ENCODE measurements at places on chromosomes 5 and 9.

DNA sequence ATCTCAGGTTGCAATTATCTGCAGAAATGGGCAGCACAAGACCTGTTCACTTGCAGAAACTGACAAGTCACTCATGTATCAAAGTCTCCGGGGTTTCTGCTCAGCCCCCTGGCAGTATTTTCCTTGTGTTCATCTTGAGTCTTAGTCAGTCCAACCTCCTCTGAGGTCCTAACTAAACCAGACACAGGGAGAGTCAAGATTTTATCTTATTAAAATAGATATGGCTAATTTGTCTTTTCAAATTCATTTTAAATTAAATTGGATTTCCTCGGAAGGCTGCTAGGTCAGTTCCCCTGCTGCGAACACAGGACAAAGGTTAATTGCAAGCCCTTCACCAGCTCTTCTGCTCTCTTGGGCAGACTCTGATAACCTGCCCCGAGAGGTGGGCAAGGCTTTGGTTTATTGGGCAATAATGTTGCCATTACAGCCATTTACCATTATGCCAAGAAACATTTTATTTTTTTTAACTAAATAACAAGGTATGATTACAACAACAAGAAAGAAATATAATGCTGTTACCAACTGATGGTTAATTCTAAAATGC, 103.5 kb downstream of the MAPKAP1 start:
- no peak for DNase-seq

DNA sequence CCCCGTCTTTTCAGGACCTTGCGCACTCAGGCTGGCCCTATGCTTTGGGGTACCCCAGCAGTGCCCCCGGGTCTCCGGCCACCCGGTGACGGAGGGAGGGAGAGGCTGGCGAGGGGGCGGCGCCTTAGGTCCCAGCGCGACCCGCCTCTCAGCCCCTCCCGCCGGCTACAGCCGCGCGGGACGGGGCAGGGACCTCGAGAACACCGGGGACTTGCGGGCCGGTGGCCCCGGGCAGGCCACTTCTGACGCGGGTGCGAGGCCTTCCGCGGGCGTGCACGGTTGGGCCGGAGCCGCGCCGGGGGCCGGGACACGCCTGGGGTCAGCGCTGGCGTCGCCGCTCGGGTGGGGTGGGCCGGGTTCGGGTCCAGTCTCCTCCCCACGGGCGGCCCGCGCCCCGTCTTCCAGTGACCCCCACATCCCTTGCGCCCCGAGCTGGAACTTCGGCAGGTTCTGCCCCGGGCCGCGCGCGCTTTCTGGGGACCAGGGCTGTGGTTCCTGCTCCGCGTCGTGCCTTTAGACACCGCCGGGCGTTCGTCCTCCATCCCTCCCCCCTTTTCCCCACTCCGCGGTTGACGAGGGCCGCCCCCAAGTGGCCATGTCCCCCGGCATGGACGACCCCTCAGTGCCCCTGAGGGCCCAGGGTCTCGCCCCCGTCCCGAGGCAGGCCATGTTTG, 3.8 kb upstream of the SQSTM1 start:
- DNase-seq = no peak

DNA sequence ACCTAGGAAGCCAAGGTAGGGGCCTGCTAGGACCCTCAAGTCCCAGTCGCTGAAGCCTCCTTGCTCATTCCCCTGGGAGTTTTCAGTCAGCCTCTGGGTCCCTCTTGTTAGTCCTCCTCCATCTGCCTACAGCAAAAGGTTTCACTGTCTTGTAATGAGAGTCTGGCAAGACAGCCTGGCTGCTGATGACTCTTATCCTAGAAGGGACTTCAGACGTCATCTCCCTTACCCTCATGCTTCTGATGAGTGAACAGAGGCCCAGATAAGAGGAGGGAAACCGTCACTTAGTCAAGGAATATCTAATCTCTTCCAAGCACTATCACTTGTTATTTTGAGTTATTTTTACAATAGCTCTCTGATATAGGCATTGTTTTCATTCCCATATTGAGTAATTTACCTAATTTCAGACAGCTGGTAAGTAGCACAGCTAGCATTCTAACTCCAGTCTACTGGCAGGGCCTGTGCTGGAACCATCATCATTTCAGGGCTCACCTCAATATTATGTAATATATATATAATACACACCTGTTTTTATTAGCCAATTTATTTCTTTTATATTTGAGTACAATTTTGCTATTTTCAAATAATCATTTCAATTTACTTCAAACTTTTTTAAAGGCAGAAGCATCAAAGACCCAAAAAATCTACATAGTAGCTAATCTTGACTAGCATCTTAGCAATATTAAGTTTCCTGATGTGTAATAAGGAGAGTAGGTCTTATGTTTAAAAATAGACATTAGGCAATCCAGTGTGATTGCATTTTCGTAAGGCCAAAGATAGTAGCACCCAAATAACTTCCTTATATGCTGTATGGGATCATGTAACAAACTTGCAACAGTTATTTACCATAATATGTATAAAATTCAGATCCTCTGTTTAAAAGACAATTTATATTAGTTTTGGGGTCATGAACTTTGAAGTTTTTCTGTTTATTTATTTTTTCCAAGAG, 7.9 kb downstream of the CMYA5 start:
- peak; percentile 46 for DNase-seq

- peak; percentile 29 for DNase-seq
These were observed 795 bp downstream of the CNOT8 start for GRCh38 chr5:154858972-154859871.

- no peak for DNase-seq
These were observed 36.4 kb downstream of the POU5F2 start for GRCh38 chr5:93704996-93705395.

DNA sequence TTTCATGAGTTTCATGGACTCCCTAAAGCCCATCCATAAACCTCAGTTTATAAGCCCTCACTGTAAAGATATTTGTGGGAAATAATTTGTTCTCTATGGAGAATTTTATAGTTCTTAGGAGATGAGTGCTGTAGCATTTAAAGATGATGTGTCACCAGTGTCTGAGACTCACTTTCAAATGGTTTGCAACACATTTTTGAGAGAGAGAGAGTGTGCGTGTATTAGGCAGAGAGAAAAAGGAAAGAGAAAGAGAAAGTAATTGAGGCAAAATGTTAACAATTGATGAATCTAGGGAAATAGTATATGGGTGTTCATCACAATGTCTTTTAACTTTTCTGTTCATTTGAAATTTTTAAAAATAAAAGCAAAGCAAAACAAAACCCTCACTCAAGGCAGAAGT, 479.0 kb downstream of the ZSWIM6 start:
- peak; percentile 7 for DNase-seq

GRCh38 chr9:18791074-18791473, 241.9 kb downstream of the SAXO1 start:
- no peak for DNase-seq

- peak; percentile 15 for DNase-seq
These were observed 509.8 kb upstream of the TLE4 start for GRCh38 chr9:79061752-79062616.

- no peak for DNase-seq
These were observed 53.7 kb downstream of the TGFBR1 start for GRCh38 chr9:99158629-99159028.

DNA sequence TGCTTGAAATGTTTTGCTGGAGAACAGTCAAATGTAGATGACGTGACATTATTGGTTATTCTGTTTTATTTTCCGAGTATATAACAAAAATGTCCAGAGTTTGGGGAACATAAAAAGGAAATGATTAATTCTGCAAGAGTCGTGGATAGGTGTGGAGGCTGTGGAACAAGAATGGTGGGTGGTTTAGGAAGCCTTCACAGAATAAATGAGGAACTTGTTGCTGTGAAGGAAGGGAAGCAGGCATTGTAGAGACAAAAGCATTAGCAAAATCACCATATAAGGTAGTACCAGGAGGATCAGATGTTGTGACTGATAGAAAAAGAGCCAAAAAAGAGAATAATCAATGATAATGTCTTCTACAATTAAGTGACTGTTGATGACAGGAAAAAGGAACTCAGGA, 66.2 kb upstream of the CNTLN start:
- no peak for DNase-seq

DNA sequence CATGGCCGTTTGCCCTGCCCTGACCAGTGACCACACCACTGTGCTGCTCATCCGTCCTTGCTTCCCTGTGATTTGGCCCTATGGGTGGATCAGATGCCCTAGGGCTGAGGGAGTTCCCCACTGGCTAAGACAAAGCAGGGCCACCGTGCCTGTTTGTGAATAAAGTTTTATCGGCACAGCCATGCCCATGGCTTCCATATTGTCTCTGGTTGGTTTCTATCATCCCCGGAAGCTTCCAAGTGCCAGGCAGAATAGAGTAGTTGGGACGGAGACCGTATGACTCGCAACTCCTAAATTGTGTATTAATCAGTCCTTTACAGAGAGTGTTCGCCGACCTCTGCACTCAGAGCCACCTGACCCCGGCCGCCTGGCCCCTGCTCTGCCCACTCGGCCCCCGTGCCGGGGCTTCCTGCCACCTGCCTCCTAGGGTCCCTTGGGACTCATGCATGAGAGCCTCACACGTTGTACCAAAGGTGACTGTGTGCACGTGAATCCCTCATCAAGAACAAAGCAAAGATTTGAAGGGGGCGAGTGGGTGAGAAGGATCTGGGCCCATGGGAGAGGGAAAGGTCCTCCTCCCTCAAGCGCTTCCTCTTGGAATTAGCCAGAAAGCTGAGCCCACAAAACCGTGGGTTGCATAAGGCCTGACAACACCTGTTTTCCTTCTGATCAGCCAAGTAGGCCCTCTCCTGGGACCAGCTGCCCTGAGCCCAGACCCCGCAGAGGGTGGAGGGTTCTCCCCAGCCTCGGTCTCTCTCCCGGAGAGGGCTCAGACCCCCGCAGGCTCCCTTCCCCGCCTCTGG, 11.7 kb upstream of the FCN2 start:
- no peak for DNase-seq

DNA sequence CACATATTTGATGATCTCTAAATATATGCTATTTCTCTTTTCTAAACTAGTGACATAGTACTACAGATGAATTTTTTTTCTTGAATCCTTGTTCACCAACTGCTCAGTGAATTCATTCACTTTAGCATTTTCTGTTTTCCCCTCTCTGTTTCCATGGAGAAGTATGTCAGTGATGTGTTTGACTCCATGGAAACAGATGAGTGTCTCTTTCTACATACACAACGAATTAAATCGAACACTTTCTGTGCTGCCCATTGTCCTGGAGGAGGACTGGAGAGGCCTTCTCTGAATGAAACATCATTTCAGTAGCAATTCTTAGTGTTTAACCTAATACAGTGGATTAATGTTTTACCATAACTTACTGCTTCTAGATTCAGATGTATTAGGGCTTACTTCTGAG, 9.5 kb downstream of the INVS start:
- no peak for DNase-seq

- no peak for DNase-seq
These were observed 69.9 kb downstream of the LRSAM1 start for GRCh38 chr9:127520941-127521918.

GRCh38 chr5:1405121-1405520, 40.1 kb downstream of the SLC6A3 start:
- DNase-seq = no peak

GRCh38 chr5:131268758-131269370, 5.0 kb downstream of the CDC42SE2 start:
- DNase-seq = no peak

- no peak for DNase-seq
These were observed 11.8 kb downstream of the ITGA1 start for GRCh38 chr5:52799358-52799982.

- peak; percentile 44 for DNase-seq
These were observed 13.5 kb upstream of the ANKRD18B start for GRCh38 chr9:33510262-33511183.

DNA sequence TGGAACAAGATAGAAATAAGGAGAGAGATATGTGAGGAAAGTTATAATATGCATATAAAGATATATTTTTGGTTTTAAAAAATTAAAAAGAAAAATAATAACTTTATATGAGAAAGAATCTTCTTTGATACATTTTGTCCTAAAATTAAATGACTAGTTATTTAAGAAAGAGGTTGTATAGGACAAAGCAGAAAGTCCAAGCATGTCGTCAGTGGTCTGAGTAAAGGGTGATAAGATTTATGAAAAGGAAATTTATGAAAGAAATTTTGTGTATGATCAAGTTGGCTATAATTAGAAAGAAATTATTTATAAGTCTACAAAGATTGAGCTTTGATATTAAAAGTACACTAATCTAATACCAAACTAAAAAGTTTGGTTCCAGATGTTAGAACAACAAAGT, 32.0 kb downstream of the GTF3C4 start:
- no peak for DNase-seq

DNA sequence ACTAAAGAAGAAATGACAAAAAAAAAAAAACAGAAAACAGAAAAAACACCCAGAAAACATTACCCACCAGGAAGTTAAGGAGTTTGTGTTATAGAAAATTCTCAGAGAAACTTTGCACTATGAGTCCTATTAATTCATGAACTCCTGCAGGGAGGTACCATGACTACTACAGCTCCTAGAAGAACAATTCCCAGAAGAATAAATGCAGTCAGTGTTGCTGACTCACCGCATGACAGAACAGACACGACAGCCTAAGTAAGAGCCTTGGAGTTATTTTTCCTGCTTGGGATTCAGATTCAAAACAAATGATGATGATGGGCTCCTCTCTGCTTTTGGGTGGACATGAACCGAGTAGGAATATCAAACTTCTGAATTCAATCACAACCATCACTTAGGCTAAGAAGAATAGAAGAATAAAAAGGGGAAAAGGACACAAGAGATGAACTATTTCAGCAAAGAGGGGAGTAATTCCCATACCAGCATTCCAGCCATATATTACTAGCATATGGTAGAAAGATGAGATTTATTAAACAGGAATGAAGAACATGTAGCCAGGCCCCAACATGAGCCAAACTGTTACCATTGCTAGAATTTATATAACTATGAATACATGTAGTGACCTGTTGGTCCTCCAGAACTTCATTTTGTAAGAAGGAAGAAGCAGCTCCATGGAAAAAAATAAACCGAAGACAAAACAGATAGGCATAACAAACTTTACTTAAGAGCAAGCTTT, 209.6 kb upstream of the PDE4D start:
- peak; percentile 81 for DNase-seq

DNA sequence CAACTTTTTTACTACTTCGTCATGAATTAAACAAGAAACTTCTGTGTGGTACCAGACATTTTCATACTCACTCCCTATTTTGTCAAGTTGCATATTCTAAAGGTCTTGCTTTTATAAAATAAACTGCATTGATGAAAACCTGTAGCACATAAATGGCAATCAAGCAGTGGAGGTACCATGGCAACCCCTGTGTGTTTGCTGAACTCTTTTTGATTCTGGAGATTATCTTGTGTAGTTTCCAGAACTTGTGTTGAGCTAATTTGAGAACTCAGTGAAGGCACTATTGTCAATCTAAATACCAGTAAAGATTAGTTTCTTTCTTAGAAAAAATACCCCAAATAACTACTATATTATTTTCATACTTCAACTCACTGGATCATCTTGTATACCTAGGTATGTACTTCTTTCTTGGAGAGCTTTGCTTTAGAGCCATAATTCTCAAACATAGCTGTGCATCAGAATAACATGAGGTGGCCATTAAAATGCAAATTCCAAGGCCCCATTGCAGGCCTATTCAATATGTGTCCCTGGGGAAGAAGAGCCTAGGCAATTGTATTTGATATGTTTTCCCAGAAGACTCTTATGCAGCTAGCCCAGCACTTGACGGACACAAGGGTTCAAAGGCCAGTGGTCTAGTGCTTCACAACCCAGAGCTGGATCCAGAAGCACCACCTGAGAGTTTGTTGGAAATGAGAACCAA, 9.8 kb upstream of the PRLR start:
- DNase-seq = no peak

- no peak for DNase-seq
These were observed 709 bp downstream of the WHRN start for GRCh38 chr9:114504341-114505186.

GRCh38 chr5:126054577-126055347, 368.4 kb upstream of the GRAMD2B start:
- no peak for DNase-seq

Measured in bronchial epithelial cell (primary cell).